Stimulated activated naive CD4-positive, alpha-beta T cell (primary cell): ENCODE measurements at places on chromosomes 13 and 19.
A peak's percentile ranks its signal among the peaks of the same experiment; 100 is the strongest.

DNA sequence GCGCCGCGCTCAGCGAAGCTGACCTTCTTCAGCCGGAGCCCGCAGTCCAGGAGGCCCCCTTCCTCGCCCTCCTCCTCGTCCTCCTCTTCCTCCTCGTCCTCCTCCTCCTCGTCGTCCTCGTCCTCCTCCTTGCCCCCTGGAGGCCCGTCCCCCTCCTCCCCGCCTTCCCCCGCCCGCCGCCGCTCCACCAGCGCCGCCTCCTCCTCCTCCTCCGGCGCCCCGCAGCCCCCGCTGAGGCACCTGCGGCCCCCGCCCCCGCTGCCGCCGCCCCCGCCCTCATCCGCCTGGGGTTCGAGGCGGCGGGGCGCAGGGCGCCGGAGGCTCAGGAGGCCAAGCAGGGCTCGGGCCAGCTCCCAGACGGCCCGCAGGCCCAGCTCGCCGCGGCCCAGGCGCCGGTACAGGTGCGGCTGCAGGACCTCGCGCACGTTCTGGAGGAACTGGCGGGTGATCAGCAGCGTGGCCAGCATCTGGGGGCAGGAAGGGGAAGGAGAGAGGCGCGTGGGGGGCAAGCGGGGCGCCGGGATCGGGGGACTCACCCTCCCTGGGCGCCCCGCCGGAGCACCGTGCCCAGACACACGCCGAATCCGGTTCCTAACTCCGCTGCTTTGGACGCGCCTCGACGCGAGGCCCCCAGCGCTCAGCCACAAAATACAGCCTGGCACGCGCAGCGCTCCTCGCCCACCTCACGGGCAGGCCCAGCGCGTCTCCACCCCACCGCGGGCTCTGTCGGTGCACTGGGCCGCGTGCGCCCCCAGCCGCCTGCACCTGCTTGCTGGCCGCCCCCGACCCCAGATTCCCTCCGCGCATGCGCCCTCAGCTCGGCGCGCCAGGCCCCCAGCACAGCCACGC is 5.9 kb downstream of the ANO8 start:
- DNase-seq: peak; percentile 50

GRCh38 chr13:37306778-37307544 is 201.5 kb upstream of the CSNK1A1L start:
- DNase-seq: no peak

- peak; percentile 53 for DNase-seq
Measured at GRCh38 chr19:44746946-44747738, 1.4 kb upstream of the BCL3 start.

DNA sequence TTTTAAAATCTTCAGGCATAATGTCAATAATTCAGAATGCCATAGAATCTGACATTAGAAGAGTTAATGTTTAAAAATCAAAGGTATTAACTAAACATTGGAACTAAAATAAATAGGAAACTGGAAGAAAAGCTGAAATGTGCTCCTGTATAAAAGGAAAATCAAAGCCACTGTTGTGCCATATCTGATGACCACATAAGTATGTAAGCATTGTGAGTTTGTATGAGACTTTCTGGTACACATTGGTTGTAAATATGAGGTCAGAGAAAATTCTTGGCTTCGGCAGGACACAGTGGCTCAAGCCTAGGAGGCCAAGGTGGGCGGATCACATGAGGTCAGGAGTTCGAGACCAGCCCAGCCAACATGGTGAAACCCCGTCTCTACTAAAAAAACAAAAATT is 48.3 kb upstream of the INTS6 start:
- DNase-seq: no peak

GRCh38 chr19:34502582-34503411 is 21.2 kb downstream of the WTIP start:
- no peak for DNase-seq

DNA sequence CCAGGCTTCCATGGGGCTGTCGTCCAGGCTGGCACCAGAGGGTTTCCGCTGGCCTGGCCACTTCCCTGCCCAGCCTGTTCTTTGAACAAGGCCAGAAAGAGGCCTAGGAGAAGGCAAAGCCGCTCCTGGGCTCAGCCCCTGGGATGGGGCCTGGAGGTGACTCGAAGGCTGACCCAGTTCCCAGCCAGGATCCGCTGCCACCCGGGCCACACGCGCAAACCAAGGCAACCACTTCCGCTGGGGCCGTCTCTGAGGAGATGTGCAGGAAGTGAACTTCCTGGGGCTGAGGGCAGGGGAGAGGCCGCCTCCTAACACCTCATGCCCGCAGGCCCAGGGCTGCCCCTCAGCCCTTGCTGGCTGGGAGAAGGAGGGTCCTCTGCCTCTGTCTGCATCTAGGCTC is 15.2 kb downstream of the PLEKHF1 start:
- peak; percentile 76 for DNase-seq
